Erythroblast (primary cell): ENCODE measurements at places on chromosomes 4 and X.

- DNase-seq = no peak
Observed at GRCh38 chr4:76624241-76624681, 189.2 kb downstream of the SHROOM3 start.

DNA sequence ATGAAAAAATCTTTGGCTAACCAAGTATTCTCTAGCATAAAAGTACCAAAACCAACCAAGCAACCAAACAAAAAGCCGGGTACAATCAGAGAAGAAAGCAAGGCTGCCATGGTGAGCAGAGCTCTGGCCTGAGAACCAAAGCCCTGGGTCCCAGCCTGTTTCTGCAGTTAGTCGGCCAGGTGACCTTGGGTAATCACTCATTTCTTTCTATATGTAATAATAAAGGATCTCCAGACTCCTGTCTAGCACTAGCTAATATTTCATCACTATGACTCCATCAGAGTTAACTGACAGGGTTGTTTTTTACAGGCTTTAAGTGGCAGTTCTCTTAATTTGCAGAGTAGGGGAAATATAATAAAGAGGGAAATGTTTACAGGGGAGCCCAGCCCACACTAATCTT is 34.0 kb upstream of the RASGEF1B start:
- no peak for DNase-seq

- no peak for DNase-seq
Observed at GRCh38 chr4:119087121-119087520, 48.5 kb upstream of the MYOZ2 start.

- no peak for DNase-seq
Observed at GRCh38 chrX:30230395-30230794, at the start of gene MAGEB3. MAGEB3 (plus strand) TSS chrX:30230657; CDS start chrX:30235925, 5,268 bp downstream.

DNA sequence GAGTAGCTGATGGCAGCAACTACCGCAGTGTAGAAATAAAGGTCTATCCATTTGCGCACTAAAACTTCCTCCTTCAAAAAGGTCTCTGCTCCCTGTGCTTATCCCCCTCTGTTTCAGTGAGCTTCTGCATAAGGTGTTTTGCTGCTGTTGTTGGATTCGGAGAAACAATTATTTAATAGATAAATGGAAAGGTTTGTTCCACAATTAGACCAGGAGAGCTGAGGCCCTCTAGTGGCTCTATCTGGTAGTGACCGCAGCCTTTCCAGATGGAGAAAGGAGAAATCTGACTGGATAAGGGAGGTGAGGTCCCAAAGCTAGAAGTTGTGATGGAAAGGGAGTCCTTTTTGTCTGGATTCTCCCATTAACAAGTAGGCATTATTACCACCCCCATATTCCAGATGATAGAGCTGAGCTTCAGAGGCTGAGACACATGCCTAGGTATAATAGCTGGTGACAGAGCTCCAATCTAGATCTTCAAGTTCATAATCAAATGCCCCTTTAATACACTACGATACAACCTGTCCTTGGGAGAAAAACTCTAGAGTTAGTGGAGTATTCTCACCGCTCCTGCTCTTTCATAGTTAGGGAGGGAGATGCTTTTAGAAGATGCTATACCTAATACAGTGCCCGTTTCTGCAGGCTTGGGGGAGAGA is 5.1 kb upstream of the GABRQ start:
- peak; percentile 1 for DNase-seq

DNA sequence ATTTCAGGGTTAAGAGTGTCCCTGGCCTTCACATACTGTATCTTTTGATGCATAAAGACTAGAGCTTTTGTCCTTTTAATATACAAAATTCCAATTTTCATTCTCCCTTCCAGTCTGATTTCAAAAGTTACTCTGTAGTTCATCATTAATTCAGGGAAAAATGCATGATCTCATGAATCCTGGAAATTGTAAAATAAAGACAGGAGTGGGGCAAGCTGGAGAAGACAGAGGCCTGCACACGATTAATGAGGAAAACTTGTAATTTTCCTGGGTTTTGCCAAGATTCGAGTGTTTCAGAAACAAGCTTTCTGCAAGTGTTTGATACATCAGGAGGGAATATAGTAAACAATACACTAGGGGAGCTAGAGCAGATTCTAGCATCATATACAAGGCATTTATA is 947.9 kb downstream of the FAT4 start:
- DNase-seq = no peak

DNA sequence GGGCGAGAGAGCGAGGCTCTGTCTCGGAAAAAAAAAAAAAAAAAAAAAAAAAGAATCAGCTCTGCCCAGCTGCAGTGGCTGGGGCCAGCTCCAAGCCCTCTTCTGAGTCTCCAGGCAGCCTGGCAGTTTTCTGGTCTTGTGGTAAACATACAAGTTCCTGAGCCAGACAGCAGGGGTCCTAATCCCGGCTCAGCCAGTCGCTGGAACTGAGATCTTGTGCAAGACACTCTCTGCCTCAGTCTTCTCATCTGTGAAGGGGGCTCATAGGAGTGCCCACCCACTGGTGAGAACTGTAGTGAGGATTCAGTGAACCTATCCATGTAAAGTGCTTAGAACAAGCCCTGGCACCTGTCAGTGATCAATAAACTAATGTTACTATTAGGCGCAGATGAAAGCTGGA is 41.8 kb downstream of the C4orf50 start:
- no peak for DNase-seq

DNA sequence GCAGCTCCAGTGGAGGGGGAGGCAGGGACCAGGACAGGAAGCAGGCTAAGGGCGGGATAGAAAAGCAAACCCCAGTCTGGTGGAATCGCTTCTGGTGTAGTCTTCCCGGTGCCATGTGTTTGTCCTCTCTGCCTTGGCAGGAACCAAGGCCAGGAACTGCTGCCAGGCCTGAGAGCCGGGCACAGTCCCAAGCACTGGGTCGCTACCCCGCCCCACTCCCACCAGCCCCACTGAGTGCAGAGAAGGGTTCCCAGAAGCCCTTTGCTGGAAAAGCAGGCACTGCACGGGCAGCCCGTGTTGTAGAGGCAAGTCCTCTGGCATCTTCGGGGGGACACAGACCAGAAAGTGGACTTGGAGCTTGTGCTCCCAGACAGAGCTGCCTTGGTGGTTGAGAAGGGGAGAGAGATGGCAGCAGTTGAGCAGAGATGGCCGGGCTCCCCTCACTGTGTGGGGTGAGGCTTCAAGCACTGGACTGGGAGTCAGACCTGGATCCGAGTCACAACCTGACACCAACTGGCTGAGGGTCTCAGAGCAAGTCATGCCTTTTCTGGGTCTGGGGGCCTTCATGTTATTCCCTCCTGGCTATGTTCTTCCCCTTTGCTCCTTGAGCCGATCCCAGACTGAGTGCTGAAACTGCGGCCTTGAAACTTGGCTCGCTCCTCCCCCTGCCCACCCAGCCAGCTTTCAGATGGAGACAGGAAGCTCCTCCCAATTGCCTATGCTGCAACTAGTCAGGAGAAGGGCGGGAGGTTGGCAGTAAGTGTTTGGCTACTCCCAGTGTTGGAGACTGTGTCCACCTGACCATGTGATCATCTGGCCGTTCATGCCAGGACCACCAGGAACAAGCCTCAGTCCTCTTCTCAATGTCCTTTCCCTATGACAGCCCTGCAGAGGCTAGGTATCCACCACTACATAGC is 59.7 kb upstream of the MTM1 start:
- no peak for DNase-seq

DNA sequence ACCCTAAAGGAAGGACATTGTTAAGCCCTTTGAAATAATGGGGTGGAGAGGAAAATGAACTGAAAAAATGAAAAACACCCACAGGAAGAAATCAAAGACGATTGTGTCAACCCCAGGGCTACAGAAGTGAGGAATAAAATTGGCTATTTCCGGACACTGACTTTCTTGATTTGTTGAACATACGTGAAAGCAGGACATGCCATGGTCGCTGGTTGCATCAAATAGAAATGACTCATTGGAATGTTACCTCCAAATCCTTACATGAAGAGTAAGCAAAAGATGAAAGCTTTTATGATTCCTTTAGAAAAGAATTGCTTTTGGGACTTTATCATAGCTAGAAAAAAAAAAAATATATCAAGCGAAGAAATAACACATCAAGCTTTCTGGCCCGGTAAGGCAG is 75.3 kb downstream of the DCUN1D4 start:
- DNase-seq = no peak

- DNase-seq = no peak
Observed at GRCh38 chr4:188876881-188877280, 737.6 kb downstream of the TRIML1 start.

GRCh38 chr4:8284391-8284790 is 14.8 kb downstream of the HTRA3 start:
- DNase-seq = no peak
